SIG-M5 (cell line): ENCODE measurements at places on chromosomes 2 and 18.

- no peak for DNase-seq
Measured at GRCh38 chr18:49177812-49178211, 227.0 kb upstream of the SMAD7 start.

DNA sequence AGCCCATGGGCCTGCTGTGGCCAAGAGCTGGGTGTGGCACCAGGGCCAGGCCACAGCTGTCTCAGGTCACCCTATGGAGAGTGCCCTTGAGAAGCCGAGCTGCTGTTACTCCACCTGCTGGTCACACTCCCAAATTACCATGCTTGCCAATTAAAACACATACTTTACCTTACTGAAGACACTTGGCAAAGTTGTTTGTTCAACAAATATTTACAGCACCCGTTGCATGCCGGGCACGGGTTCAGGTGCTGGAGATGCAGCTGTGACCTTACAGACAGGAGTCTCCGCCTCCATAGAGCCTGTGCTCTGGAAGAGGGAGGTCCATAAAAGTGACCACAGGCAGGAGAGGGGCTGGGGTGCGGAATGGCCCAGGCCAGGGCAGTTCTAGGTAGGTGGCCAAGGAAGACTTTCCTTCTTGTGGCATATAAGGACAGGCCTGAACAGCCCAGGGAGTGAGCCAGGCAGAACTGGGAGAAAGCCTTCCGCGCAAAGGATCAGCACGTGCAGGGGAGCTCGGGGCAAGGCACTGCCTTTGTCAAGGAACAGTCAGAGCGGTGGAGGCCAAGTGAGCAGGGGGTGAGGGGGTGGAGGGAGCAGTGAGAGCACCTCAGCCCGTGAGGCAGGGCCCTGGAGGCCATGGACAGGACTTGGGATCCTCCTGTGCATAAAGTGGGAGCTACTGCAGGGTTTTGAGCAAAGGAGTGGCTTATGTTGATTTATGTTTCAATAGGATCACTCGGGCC is 23.6 kb upstream of the RBM44 start:
- no peak for DNase-seq

- DNase-seq = no peak
Measured at GRCh38 chr18:59372975-59373374, 13.9 kb upstream of the LMAN1 start.

GRCh38 chr2:201345625-201346213 is 11.4 kb downstream of the FLACC1 start:
- DNase-seq = no peak

- no peak for DNase-seq
Measured at GRCh38 chr2:11649093-11649492, 20.9 kb downstream of the NTSR2 start.

DNA sequence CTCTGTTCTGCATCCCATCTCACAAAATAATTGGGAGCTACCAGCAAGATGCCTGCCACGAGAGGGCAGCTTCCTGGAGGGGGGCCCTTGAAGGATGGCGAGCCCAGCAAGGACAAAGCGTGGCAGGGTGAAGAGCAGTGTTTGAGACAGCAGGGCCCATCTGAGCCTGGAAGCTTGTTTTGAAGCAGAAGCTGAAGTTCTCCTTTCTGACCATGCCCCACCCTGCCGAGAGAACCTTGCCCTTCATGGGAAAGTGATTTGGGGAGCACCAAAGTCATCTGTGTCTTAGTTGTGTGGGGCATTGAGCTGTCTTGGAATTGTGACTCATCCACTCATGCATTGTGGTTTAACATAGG is 216.3 kb downstream of the BCL11A start:
- DNase-seq = no peak

GRCh38 chr2:238061315-238062202 is 758 bp downstream of the SCLY start:
- DNase-seq = peak; percentile 4

- no peak for DNase-seq
Measured at GRCh38 chr2:95352310-95353054, 50.0 kb upstream of the FAHD2A start.

DNA sequence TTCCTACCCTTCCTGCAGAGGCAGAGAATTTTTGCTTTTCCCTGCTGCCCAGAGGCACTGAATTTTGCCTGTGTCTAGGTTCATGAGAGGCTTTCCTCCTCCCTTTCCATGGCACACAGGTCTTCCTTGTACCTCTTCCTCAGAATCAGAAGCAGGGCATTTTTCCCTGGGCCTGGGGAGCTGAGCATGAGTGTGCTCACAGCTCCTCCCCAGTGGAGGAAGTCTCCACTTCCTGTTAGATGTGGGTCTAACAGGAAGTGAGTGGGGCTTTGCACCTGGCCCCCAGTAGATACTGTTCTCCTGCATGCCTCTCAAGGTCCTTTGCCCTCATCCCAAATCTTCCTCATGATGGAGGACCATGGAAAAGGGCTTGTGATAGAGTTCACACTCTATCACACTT is 297.2 kb upstream of the FIGN start:
- DNase-seq = no peak

- no peak for DNase-seq
Measured at GRCh38 chr18:36273347-36273746, 24.2 kb upstream of the FHOD3 start.

DNA sequence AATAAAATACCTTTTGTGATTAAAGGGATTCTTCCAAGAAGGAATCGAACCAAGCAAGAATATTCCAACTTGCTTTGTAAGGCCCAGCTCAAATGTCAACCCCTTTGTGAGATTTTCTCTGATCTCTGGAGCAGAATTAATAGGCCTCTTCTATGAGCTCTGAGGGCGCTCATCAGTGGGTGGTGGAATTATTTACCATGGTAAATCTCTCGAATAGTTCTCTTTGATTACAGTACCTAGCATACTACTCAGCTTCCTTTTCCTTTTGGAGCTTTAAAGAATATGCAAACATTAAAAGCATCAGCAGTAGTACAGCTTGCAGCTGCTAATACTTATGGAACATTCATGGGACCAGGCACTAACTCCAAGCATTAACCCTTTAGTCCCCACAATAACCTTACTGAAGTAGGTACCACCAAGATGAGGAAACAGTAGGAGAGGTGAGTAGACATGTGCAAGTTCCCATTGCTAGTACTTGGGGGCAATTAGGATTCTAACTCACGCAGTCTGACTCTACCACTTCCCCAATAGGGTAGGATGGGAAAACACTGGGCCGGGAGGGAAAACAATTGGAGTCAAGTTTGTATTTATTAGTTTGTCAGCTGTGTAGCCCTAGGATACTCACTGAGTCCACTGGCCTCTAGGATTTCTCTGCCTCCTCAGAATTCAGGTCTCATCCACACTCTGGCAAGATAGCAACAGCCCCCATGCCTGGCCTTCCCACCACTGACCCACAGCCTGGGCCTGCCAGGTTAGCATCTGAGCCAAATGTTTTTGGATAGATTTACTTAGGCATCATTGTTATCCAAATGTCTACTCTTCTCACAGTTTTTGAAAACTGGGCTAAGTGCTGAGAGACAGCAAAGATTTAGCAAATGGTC is 21.7 kb downstream of the ADD2 start:
- DNase-seq = no peak

- no peak for DNase-seq
Measured at GRCh38 chr2:169087757-169088379, 18.5 kb downstream of the DHRS9 start.
